ENCODE measurements at places on chromosomes 5 and 9.

DNA sequence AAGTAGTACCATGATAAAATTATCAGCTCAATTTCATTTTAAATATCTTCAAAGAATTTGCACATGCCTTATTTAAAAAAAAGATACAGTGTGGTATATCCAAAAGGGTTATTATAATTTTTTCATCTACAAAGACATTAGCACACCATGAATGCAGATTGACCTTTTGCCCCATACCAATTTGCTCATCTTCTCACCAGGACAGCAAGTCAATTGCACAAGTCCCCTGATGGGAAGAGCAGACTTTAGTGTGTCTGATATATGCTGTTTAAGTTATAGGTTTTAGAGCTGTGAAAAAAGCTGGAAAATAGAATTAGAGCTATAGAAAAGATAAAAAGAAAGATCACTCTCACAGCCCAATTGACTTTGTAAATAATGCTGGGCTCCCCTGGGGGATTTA, 325.8 kb upstream of the CDH6 start:
- DNase-seq, result no peak

GRCh38 chr5:43315682-43316081, 2.5 kb upstream of the HMGCS1 start:
- no peak for DNase-seq

DNA sequence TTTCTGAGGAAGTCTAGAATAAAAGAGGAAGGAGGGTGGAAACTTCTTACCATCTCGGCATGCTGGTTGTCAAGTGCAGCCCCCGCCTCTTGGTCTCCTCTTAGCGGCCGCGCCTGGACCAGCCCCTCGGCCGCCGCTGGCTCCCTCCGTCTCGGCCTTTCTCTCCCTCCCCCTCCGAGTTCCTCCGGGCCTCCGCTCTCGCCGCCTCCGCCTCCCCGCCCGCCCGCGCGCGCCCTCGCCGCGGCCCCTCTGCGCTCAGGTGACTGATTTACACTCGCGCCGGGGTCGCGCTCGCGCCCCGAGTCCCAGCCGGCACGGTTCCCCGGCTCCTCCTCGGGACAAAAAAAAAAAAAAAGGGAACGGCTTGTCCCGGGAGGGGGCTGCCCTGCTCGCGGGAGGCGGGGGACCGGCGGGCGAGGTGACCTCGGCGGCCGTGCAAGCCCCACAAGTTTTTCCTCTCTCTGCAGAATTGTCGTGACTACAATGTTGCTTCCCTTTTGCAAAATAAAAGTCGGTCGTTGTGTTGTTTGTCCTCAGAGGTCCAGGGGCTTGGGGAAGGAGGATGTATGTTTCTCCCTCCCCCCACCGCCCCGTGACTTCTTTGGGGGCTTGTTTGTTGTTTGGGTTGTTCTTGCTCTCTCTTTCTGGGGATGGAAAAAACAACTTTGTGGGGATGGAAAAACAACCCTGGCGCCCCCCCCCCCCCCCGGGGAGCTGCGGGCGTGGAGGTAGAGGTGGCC, at the start of gene BNC2:
Gene BNC2 (minus strand): TSS at position 75 of the 740 bp plus-strand sequence. CDS start 22 bp downstream, at position 53.
- peak; percentile 31 for DNase-seq

- no peak for DNase-seq
These were observed 11.9 kb downstream of the FGF18 start for GRCh38 chr5:171431251-171431777.

- DNase-seq, result no peak
These were observed 54.8 kb downstream of the MYO10 start for GRCh38 chr5:16881251-16881650.

DNA sequence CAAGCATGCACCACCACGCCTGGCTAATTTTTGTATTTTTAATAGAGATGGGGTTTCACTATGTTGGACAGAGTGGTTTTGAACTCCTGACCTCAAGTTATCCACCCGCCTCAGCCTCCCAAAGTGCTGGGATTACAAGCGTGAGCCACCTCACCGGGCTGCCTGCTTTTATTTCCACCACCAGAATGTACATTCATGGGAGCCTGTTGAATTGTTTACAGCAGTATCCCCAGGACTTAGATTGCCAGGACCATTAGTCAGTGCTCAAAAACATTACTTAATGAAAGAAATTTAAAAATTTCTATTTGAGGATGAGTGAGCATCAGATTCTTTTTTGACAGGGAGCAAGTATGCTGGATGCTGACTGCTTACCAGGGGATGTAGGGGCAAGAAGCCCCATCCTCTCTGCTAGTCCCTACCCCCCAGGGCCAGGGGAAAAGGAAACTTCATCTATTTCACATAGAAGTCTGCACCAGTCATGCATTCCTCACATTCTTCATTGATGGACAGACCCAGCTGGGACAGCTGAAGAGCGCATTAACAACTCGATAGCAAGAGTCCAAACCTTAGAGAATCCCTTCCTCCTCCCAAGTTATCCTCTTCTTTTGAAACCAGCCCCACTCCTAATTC, 10.3 kb upstream of the RGMB start:
- DNase-seq, result no peak

GRCh38 chr5:169395136-169395535, 94.2 kb upstream of the SLIT3 start:
- DNase-seq, result no peak

DNA sequence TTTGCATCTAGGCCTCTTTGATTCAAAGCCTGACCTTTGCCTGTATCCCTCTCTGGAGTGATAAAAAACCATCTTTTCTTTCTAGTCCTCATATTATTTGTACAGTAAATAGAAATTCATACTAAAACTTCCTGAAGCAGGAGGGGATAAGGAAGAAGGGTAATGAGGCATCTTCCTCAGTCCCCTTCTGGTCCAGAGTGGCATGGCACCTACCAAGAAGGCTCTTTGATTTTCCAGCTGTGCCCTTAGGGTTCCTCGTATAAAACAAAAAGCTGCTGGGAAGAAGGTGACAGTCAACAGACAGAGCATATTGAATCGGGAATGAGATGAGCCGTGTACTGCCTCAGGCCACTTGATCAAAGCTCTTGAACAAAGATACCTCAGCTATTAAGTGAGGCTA, 71.9 kb upstream of the SPDL1 start:
- no peak for DNase-seq

DNA sequence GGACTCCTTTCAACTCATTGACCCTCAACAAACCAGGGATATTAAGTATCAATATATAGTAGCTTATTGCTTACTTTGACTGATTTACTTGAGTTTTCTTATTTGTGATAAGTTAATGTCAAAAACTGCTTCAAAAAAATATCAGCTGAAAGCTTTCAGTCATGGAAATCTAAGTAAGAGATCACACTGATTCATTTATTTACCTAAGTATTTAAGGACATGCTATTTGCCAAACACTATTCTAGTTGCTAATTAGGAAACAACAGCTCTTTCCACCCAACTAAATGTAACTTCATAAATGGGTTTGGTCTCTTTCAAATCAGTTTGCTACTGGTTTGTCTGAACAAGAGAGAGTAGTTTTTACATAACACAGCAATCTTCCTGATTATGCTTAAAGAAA, 48.2 kb downstream of the CHD1 start:
- DNase-seq, result no peak

DNA sequence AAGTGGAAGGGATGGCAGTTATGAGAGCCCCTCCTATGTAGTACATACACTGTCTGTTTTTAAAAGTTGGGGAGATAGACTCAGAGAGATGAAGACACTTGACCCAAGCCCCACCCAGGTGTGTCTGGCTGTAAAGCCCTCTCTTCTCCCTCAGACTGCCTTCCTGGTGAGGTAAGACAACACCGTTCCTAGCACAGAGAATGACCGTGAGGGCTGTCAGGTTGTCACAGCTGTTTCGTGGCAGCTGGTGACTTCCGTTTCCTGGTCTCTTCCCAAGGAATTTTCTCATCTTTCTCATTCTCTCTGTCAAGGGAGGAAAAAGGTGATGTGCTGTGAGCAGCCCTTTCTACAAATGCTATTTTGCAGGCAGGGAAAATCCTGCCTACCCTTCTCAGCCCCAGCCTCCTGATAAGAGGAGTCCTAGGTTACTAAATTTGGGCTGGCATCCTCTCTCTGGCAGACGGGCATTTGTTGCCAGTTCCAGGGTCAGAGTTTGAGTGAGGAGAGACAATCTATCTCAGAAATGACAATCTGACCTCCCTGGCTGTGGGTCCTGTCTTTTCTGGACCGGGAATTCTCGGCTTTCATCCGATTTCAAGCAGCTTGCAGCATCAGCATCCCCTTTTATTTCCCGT, 263.5 kb upstream of the PANK3 start:
- no peak for DNase-seq

- no peak for DNase-seq
These were observed 40.9 kb downstream of the CACNA1B start for GRCh38 chr9:137918331-137919094.

GRCh38 chr5:171593976-171594375, 174.5 kb downstream of the FGF18 start:
- DNase-seq, result peak; percentile 0

GRCh38 chr5:39843767-39844166, 419.0 kb upstream of the DAB2 start:
- DNase-seq, result no peak

- no peak for DNase-seq
These were observed 32.6 kb downstream of the SSBP2 start for GRCh38 chr5:81718300-81718699.

DNA sequence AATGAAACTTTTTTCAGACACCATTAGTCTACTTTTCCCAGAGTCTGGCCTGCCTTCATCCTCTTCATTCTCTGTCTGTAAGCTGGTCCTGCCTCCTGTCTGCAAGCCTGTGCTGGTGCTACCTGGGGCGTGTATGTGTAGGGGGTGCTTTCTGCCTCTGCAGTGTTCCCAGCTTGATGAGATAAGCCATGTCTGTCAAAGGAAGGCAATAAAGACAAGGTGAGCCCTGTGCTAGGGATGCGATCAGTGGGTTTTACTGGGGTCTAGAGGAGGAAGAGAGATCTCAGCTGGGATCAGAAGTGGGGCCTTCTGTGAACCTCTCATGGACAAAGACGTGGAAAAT, 78.0 kb upstream of the TGFBR1 start:
- no peak for DNase-seq

DNA sequence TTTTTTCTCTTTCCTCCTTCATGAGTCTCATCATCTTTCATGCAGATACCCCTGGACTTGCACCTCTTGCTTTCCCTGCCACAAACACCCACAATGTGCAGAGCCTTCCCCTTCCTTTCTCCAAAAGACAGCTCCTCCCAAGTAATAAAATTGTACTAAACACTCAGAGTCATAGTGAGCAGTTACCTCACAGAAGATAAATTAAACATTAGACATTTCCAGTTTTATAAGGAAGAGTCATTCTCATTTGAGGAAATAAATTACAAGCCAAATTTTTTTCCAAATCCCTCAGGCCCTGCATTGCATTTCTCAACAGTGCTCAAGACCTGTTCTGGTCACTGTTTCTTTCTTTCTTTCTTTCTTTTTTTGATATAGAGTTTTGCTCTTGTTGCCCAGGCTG, 131.5 kb downstream of the ATPSCKMT start:
- DNase-seq, result no peak

- peak; percentile 37 for DNase-seq
These were observed 2.1 kb downstream of the SH2D3C start for GRCh38 chr9:127776195-127776923.

GRCh38 chr9:108579757-108580439, 275.9 kb downstream of the ACTL7B start:
- DNase-seq, result no peak

Data from NCI-H82 (cell line).